ENCODE measurements at places on chromosomes 3 and 15.

DNA sequence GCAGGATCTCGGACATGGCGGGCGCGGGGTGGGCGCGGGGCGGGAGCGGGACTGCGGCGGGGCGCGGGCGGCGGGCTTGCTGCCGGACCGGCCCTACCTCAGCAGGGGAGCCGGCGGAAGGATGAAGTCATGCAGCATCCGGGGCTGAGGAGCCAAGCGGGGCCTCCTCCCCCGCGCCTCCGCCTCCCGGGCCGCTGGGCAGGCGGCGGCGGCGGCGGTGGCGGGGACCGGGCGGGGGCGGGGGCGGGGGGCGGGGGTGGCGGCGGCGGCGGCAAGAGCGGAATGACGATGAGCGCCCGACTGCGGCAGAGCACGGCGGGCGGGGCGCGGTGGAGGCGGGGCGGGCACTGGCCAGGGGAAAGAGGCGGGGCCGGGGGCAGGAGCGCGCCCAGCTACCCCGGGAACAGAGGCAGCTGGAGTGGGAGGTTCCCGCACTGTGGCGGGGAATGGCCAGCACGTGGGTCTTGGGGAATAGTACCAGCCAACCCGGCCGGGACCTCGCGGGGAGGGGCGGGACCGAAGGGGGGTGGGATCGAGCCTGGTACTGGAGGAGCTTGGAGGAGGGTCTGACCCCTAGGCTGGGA is at the start of gene CAMK2N2:
TSS of gene CAMK2N2 (minus strand) at position 284 of the 584 bp plus-strand sequence. CDS start at position 16, 268 bp downstream.
- peak; percentile 95 for DNase-seq

DNA sequence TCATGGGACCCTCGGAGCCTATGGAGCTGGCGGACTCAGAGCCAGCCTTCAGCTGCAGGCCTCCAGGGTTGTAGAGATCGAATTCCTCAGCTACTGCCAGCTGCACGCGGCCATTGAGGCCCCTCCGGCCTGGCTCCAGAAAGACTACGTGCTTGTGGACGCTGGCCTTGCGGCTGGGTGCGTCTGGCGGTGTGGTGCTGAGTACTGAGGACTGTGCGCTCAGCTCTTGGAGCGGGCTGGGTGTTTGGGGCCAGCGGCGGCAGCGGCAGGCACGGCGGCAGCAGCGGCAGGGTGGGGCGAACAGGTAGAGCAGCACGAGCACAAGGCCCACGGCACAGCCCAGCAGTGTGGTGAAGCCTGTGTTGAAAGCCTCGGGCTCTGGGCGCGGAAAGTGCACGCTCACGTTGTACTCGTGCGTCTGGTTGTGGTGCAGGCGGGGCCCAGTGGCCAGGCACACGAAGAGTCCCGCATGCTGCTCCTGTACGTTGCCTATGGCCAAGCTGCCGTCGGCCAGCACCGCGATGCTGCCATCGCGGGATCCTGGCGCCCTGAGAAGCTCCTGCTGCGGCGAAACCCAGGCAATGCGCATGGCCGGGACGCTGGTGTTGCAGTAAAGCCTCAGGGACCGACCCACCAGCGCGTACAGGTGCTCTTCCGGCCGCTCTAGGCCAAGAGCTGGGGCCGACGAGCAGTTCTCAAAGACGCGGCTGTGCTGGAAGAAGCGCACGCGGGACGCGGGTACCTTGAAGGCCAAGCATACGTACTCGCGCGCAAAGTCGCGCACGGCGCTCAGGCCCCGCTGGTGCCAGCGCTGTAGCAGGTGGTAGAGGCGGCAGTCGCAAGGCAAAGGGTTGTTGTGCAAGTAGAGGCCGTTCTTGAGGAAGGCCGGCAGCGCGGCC is 1.3 kb downstream of the AMIGO3 start:
- peak; percentile 71 for DNase-seq

GRCh38 chr3:141320399-141321108 is 47.8 kb upstream of the ZBTB38 start:
- no peak for DNase-seq

DNA sequence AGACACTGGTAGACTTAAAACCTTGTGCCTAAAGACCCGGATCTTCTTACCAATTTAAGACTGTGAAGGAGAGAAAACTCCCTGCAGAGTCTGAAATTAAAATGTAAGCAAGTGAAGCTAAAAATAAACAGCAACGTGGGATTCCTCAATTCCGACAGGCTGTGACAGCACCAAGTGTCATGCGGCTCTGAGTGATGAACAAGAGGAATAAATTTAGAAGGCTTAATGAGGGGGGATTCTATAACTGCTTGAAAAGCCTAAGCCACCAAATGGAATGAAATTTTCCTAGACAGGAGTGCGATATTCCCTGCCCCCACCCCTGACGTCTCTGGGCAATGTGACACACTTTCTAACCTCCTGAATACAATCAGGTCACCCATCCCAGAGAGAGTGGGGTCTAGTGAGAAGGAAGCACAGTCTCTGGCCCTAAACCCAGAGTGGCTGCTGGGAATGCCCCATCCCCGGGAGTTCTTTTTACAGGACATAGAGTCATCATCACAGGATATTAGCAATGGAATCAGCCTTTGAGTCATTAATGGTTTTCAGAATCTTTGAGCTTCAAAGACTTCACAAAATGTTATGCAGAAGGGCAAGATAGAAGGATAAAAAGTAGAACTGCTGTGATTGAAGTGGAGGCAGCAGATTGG is 114.3 kb downstream of the EDEM1 start:
- no peak for DNase-seq

DNA sequence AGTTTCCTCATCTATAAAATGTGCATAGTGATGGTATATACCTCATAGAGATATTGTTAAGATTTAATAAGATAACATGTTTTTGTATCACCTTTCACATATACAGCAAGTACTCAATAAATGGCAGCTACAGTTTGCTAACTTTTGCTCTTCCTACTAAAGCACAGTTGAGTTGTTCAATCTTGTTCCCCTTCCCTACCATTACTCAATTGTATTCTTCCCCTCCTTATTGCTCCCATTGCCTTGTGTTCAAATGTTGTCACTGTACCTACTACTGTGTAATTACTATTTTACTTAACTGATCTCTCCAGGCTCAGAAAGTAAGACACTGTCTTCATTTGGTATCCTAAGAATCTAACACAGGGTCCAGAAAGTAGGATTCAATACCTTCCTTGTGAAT is 5.5 kb downstream of the CD47 start:
- no peak for DNase-seq

DNA sequence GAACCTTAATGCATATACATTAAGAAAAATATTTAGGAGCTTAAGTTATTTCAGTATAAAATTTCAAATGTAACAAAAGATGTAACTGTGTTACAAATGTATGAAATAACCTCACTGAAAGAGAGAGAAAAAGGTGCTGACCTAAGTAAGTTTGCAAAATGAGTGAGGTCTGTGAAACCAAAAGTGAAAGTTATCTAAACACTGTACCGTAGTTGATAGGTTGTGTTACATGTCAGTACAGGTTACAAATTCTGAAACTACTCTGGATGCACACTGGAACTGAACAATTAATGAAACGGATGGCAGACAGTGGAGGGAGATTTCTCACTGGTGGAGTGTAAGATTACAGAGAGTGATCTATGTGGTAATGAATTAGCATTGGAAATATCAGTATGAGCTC is 420.7 kb downstream of the ZNF385D start:
- no peak for DNase-seq

DNA sequence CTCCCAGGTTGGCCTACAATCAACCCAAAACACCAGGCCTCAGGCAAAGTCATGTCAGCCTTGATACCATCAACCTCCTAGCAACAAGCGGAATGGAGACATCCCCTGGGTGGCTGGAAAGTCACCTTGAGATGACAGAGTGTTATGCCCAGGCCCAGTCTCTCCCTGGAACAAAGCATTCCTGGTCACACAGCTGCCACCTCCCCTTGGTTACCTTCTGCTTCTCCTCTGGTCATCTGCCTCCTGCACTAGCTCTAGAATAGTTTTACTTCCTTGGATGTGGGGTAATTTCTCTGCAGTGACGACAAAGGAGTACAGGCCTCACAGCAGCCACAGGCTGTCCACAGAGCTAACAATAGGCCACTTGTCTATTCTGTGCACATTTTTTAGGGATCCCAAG is 114.9 kb downstream of the RFTN1 start:
- DNase-seq: no peak

DNA sequence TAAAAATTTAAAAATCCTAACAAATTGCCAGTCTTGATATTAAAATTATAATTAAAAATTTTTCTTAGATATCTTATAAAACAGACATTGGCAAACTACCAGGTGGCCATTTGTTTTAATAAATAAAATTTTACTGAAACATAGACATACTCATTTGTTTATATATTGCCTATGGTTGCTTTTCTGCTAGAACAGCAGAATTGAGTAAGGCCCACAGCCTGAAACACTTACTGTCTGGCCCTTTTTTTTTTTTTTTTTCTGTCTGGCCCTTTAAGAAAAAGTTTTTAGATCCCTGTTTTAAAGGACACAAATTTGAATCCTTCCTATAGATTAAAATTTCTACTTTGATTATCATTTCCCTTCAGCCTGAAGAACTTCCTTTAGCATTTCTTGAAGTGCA is 60.5 kb upstream of the CTDSPL2 start:
- DNase-seq: no peak

- DNase-seq: no peak
These were observed 423 bp downstream of the CHAC1 start for GRCh38 chr15:40953713-40954074.
